Psoas muscle (tissue), 8 donors: ENCODE measurements at places on chromosomes 11 and 22.

- no peak for DNase-seq
These were observed 60.6 kb downstream of the RTL6 start for GRCh38 chr22:44437216-44438055.

DNA sequence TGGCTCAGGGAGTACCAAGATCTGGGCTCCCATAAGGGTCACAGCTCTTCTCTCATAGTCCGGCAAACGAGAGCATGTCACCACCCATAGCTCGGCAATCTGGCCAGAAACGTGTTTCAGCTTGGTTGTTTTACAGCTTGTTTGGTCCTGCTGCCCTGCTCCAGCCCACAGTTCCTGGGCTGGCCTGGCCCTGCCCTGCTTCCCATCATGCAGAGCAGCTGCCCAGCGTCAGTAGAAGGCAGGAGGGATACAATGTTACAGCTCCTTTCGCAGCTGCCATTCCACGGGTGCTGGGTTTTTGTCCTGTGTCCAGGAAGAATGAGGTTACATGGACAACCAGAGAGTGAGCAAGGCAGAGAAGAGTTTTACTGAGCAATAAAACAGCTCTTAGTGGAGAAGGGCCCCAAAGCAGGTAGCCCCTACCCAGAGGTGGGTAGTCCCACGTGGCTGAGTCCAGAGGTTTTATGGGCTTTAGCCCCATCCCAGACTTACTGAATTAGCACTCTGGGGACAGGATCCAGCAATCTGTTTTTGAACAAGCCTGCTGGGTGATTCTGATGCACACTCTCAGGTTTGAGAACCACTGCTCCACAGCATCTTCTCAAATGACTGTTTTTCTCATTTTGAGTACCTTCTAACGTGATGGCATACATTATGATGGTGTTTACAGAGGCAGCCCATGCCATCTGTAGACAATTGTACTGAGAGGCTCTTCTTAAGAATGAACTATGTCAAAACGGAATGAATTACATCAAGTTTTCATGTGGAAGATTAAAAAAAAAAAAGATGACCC is 5.8 kb upstream of the MS4A18 start:
- DNase-seq: no peak

DNA sequence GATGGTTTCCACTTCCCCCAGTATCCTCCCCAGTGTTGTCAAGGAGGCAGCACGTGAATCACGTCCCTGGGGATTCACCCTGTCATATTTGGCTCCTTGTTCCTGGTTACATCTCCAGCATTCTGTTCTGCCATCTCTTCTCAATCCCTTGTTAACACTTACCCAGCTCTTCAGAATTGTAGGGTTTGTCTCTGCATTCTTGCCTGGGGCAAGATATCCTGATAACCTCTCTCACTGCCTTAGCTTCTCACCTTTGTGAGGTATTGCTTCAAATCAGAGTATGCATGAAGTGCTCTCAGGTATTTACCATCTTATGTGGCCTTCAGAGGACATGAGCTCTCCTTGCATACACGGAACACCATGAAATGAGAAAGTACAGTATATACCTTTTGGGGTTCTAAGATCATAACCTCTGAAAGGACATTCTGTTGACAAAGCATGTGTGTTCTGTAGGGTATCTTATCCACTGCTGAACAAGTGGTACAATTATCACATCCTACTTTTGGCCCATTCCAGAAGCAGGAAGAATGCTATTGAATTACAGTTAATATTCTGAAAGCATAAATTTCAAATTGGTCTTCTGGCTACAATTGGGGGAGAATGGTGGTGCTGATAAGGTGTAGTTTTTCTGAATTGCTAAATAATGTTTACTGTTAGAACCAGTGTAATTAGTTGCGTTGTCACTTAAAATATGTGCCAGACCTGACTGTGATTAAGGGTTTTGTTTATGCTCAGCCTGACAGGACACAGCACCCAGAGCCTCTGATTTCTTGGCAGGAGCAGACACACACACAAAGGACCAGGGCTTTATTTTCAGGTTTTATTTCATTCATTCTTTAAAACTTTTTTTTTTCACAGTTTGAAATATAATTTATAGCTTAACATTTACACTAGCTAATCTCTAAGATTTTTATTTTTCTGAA is 32.7 kb downstream of the VSTM5 start:
- no peak for DNase-seq

GRCh38 chr11:33692541-33692940 is 8.1 kb downstream of the C11orf91 start:
- DNase-seq: no peak

- no peak for DNase-seq
These were observed 24.7 kb downstream of the PLEKHA7 start for GRCh38 chr11:16989554-16989953.
